Mesothelial cell of epicardium (in vitro differentiated cells): ENCODE measurements at places on chromosomes 7 and 10.

DNA sequence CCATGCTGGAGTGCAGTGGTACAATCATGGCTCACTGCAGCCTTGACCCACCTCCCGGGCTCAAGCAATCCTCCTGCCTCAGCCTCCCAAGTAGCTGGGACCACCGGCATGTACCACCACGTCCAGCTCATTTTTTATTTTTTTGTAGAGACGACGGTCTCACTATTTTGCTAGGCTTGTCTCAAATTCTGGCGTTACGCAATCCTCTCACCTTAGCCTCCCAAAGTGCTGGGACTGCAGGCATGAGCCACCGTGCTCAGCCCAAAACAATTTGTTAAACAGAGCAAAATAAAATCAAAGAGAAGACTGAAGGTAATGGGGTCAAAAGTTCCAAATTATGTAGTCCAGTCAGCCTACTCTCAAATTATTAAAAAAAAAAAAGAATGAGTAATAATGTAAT lies 8.7 kb upstream of the JMJD1C start:
- H3K4me3 ChIP-seq: no peak overlapping the region
- no peak for DNase-seq
- peaks cover 12% of the 10 kb centered on the region for H3K36me3 ChIP-seq
- H3K4me1 ChIP-seq: peaks cover 9% of the 10 kb centered on the region
- H3K27ac ChIP-seq: no peak overlapping the region

- peak; percentile 53 for DNase-seq
- H3K4me1 ChIP-seq: peaks cover 20% of the 10 kb centered on the region
- peaks cover 6% of the 10 kb centered on the region for H3K27me3 ChIP-seq
- peak overlapping the region; percentile 97 for H3K27ac ChIP-seq
These were observed 535 bp downstream of the BTRC start for GRCh38 chr10:101354328-101355071.

GRCh38 chr10:5999440-6000165 lies 22.3 kb upstream of the IL15RA start:
- no peak overlapping the region for H3K4me3 ChIP-seq
- H3K4me1 ChIP-seq: no peaks in the 10 kb centered on the region
- no peak for DNase-seq
- no peaks in the 10 kb centered on the region for H3K36me3 ChIP-seq
- peaks cover 47% of the 10 kb centered on the region for H3K27me3 ChIP-seq

- no peak overlapping the region for H3K27ac ChIP-seq
- no peaks in the 10 kb centered on the region for H3K36me3 ChIP-seq
- H3K4me1 ChIP-seq: peaks cover 12% of the 10 kb centered on the region
- DNase-seq: no peak
- H3K27me3 ChIP-seq: no peaks in the 10 kb centered on the region
These were observed 371.6 kb downstream of the BBS9 start for GRCh38 chr7:33500703-33501701.

GRCh38 chr7:66047426-66047825 lies 28.2 kb upstream of the ASL start:
- peaks cover 5% of the 10 kb centered on the region for H3K4me1 ChIP-seq
- DNase-seq: no peak
- no peaks in the 10 kb centered on the region for H3K27me3 ChIP-seq
- H3K27ac ChIP-seq: no peak overlapping the region
- no peaks in the 10 kb centered on the region for H3K36me3 ChIP-seq
